A172 (cell line): ENCODE measurements at places on chromosomes 7 and 10. TPM values are rescaled to one million over a fixed set of nuclear protein-coding genes. Genes with fewer than 3 reads are reported as not detected.

- peak; percentile 76 for DNase-seq
These were observed 208.7 kb upstream of the ZNF32 start for GRCh38 chr10:43857206-43857930.

GRCh38 chr10:52027055-52027705, 286.9 kb upstream of the DKK1 start:
- peak; percentile 2 for DNase-seq

DNA sequence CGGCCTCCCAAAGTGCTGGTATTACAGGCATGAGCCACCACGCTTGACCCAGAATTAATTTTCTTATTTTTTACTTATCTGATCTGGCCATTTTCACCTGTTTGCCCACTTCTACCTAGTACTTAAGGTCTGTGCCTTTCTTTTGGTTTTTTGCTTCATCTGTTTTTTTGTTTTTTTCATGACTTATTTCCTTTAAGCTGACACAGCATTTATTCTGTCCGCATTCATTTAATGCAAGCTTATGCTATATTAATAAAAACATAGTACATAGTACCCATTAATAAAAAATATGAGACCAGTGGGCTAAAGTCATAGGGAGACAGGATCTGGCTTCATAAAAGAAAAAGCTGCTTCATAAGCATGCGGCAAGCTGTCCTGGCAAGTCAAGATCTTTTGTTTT, 205.4 kb downstream of the ZEB1 start:
- DNase-seq: no peak

- DNase-seq: no peak
These were observed 37.0 kb upstream of the EGR2 start for GRCh38 chr10:62852961-62853702.

DNA sequence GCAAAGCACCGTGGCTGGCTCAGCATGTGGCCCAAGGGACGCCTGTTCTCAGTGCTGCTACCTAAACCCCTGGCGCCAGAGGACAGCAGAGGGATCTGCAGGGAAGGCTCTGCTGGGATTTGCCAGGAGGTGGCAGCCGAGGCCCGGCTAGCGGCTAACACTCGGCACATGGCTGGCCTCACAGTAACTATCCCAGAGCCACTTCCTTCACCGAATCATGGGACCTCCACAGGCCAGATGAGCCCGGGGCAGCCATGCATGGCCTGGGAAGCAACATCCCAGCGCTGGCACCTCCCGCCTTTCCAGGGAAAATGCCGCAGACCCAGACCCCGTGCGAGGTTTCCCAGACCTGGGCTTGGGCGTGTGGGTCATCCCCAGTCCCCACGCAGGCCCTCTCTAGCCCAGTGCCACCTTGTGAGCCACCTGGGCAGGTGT, 36.4 kb downstream of the DPYSL4 start:
- DNase-seq: peak; percentile 60

GRCh38 chr10:110837418-110838171, 34.1 kb upstream of the PDCD4 start:
- DNase-seq: no peak

DNA sequence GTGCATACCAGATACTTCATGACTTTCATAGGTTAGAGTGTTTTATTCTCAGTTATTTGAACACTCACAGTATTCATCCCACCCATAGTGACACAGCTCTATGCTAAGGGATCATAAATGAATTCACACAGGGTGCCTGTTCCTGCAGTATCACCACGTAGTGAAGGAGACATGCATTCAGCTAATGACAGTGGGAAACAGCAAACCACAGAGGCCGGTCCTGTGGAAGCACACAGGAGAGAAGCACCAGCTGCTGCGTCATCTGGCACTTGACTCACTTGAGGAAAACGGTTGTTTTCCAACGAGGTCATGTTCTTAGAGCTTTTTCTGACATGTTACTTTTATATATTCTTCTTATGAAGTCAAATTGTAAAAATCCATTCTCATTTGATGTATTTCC, 73.0 kb downstream of the UBE3C start:
- DNase-seq: peak; percentile 52

- DNase-seq: no peak
These were observed 35.1 kb downstream of the SDK1 start for GRCh38 chr7:3336042-3336665.

- peak; percentile 93 for DNase-seq
These were observed 31.2 kb downstream of the PRTFDC1 start for GRCh38 chr10:24920907-24921881.

GRCh38 chr10:387909-388660, 252.8 kb downstream of the ZMYND11 start:
- DNase-seq: no peak

DNA sequence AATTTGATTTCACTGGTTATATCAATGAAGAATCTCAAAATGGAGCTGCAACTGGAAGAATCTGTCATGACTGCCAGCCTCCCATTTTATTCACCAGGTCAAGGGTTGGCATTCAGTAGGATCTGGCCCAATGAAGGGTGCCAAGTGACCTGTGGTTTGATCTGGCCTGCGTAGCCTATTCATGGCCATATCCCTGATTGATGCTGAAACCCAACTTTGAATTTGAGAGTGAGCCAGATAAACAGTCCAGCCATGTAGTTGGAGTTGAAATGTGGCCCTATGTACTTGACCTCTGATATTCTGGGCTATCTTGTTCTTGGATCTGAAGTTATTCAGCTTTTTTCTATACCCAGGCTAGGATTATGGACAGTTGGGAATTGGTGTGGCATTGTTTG, 1.5 kb downstream of the MKLN1 start:
- no peak for DNase-seq

DNA sequence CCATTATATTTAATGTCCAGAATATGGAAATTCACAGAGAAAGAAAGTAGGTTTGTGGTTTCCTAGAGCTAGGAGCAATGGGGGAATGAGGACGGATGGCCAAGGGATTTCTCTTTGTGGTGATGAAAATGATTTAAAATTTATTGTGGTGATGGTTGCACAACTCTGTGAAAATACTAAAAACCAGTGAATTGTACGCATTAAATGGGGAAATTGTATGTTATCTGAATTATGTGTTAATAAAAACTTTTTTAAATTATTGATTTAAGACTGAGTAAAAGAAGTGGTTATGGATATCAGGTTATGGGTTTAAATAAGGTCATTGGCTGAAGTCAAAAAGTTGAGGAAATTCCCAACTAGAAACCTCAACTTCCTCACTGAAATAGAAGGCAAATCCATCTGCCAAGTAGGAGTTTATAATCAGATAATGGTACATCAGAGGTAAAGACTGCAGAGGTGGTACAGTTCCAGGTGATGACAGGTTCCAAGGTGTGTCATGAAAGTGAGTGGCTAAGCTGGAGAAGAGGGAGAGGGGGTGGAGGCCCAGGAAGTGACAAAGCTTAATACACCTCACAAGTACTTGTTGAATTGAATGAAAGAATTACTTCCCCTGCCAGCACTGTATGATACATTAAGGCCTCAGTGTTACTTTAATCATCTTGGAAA, 68.9 kb upstream of the CCDC71L start:
- DNase-seq: no peak

Gene TMEM139
- 3.0 and 6.2 TPM in 2 replicates for total RNA-seq

- peak; percentile 85 for DNase-seq
These were observed 33.0 kb downstream of the MAGI2 start for GRCh38 chr7:79420464-79420863.

Gene SAP25
- 0.19 and 0.55 TPM in 2 replicates for total RNA-seq

Gene STAMBPL1
- 40.4 and 48.8 TPM in 2 replicates for total RNA-seq

DNA sequence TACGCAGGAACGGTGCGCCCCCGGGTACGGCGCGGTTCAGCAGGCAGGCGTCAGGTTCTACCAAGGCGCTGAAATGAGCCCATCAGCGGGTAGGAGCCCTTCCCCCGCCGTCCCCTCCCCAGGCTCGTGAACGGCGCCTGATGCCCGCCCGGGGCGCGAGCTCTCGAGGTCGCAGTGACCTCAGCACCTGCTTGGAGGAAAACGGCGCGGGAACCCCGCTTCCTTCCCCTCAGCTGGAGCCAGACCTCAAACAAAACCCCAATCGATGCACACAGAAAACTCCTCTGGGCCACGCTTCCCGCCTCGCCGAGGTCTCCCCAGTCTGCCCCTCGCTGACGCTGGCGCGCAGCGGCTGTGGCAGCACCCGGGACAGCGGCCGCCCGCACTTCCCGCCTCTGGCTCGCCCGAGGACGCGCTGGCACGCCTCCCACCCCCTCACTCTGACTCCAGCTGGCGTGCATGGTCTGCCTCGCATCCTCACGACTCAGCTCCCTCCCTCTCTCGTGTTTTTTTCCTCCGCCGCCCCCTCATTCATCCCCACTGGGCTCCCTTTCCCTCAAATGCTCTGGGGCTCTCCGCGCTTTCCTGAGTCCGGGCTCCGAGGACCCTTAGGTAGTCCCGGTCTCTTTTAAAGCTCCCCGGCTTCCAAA, 514 bp upstream of the GAD2 start:
- DNase-seq: no peak

GRCh38 chr10:77186936-77187335, 450.7 kb downstream of the KCNMA1 start:
- no peak for DNase-seq

DNA sequence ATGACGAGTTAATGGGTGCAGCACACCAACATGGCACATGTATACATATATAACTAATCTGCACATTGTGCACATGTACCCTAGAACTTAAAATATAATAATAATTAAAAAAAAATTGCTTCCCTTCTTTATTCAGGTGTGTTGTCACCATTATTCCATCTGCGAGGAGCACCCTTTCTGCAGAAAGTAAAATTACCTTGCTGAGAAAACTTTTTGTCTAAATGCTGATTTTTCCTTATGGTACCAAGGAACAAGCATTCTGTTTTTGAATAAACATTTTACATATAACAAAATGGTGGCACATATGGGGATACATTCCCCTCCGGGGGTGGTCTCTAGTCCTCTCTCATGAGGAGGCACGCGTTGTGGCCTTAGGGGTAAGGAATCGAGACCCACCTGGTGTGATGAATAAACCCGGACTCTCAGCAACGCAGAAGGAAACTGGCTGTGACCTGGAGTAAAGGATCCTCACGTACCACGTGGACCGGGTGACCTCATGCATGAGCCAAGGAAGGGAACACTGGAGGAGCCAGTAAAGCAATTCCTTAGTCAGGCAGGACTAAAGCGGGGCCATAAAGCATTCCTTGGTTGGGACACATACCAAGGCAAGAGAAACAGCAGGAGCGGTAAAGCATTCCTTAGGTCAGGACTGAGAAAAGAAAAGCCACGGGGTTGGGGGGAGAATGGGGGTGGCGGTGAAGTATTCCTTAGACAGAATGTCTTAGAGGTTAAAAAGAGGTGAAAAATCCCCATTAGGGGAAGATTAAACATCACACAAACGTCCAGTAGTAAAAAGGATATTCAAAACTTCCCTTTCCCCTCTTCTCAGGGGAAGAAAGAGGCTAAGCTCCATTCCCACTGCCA, 20.8 kb upstream of the OPTN start:
- no peak for DNase-seq
